Renal cortex interstitium (tissue), 15 donors: ENCODE measurements at places on chromosomes 2 and 18. TPM values are rescaled to one million over a fixed set of nuclear protein-coding genes. Genes with fewer than 3 reads are reported as not detected.

DNA sequence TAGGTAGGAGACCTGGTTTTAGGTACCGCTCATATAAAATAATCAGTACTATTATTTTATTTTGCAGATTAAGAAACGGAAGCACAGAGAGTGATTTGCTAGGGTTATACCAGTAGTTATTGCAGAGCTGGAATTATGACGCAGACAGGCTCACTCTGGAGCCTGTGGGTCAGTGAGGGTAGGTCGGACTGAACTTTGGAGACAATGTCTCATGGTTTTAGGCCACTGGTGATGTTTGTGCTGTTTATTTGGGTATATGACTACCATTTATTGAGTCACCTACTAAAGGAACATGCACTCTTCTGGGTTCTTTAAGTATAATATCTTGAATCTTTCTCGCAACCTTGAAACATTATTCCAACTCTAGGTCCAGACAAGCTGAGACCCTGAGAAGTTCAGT is 33.5 kb upstream of the IL1R1 start:
- no peak for DNase-seq

The NYAP2 gene
- 0.11 TPM for polyA plus RNA-seq

DNA sequence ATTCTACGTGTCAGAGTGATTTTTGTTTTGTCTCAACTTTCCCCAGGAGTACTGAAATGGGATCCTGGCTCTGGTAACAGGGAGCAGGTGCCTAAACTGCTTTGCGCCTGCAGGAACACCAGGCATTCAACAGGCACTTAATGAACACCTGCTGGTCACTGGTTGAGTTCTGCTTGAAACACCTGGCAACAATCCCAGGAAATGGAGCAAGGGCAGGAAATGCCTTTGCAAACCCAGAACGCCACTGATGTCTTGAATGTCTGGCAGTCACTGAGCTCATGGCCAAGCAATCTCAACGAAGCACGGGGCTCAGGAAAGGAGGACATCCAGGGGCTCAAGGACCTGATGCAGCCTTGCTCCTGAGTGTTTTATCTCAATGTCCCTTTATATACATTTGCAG is 360.0 kb upstream of the RAB6C start:
- no peak for DNase-seq

DNA sequence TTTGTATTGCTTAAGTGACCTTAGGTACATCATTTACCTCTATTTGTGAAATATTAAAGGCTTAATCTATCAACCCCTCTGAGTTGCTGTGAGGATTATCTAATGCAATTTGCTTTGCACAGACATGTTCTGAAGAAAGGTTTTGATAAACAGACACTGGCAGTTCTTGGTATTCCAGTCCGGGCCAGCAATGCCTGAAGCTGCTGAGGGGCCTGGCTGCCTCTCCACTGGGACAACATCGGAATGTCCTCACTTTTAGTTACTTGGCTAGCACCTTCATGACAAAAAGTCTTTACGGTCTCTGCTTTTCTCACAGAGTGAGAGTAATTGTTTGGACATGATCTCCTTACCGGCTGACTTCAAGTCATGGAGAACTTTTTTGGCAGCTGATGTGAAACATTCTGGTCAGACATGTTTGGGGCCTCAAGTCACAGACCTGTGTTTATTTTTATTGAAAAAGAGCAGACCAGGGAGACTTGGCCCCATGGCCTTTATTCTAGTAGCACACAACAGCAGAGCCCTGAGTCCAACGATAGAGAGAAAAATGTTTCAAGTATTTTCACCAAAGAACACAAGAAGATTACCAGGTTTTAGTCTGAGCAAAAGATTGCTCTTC is 1112.3 kb upstream of the FANCL start:
- DNase-seq = no peak

GRCh38 chr2:46379213-46380037 is 82.2 kb downstream of the EPAS1 start:
- DNase-seq = no peak

GRCh38 chr18:34212511-34212910 is 12.2 kb downstream of the NOL4 start:
- DNase-seq = no peak

The MALT1 gene
- polyA plus RNA-seq = 27.1 TPM

DNA sequence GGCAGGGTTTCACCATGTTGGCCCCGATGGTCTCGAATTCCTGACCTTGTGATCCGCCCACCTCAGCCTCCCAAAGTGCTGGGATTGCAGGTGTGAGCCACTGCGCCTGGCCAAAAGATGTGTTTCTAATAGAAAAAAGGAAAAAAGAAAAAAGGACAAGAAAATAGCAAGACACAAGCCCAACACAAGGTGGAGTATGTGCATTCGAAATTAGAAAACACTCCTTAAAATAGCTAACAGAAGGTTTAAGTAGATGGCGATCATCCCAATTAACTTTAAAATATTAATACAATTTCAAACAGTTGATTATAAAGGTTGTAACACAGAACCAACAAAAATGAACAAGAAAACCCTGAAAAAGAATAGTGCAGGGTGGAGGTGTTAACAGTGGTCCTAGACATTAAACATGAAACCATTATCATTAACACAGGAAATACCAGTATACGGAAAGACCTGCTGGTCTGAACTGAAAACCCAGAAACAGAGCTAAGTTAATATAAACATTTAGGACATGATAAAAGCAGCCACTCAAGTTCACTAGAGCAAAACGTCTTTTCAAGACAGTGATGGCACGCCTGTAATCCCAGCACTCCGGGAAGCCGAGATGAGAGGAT is 57.9 kb downstream of the HDLBP start:
- no peak for DNase-seq

The MDH1B gene
- polyA plus RNA-seq = 16.2 TPM

The TSPYL6 gene
- polyA plus RNA-seq = not detected

The CERKL gene
- polyA plus RNA-seq = 15.7 TPM

The KCNF1 gene
- 1.00 TPM for polyA plus RNA-seq

DNA sequence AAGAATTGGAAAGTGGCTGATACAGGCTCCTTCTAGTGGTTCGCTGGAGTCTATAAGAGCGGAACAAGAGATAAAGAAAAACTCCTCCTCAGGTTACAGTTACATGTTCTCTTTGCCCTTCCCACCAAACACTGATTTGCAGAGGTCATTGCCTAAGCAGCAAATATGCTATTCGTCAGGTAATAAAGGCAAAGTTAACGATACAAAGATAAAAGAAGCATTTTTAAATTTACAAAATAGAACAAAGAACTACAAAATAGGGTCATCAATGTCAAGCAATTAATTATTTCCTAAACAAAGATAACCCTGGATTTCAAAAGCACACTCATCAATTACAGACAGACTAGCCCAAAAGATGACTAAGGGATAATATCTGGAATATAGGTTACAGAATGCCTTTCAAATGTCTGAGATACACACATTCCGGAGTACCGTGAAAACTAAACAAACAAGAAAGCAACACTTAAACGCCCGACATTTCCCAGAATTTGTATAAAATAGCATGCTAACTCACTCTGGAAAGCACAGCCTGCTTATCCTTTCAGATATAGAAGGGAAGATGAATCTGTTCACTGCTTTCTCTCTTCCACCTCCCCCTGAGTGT is 186.4 kb downstream of the MREG start:
- DNase-seq = no peak

GRCh38 chr2:171160956-171161740 is 455 bp upstream of the TLK1 start:
- peak; percentile 57 for DNase-seq

The DYNAP gene
- not detected for polyA plus RNA-seq

- no peak for DNase-seq
These were observed 37.1 kb upstream of the CCDC93 start for GRCh38 chr2:118050974-118051373.

DNA sequence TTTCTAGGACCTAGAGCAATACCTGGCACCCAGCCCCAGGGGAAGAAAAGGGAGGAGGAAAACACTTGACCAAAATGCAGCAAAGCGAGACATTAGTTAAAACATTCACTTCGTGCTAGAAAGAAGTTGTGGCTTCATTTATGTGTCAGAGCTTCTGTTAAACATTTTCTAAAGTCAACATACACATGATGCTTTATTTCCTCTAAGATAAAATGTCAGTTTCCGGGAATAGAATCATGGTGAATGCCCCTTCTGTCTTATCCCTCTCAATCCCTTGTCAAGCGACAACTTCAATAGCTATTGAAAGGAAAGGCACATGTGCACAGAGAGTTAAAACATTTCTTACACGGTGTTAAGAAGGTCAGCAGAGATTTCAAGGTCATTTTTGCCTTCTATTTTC is 404.6 kb upstream of the CWC22 start:
- DNase-seq = peak; percentile 8

DNA sequence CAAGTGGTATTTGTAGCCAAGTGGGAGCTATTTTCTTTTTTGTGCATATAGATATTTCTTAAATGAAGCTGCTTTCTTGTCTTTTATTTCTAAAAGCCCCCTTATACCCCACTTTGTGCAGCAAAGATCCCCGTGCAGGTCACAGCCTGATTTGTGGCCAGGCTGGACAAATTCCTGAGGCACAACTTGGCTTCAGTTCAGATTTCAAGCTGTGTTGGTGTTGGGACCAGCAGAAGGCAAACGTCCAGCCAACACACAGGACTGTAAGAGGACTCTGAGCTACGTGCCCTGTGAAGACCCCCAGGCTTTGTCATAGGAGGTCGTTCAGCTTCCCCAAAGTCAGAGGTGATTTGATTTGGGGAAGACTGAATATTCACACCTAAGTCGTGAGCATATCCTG is 21.9 kb downstream of the FOSL2 start:
- DNase-seq = no peak

DNA sequence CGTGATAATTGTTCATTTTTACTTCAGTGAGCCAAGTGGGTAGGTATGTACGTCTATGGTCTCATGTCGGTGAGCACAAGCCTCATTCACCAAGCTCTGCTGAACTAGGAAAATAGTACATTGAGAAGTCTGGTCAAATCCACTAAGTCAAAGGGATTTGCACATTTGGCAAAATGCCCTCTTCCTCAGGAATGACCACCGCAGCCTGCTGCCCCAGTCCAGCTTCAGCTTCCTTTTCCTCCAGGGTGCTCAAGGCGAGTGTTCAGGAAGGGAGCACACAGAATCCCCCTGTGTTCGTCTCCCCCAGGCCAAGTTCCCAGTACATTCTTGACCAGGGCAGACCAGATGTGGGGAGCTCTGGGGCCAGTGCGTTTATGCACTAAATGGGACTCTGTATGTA is 23.0 kb downstream of the TCF7L1 start:
- DNase-seq = no peak

- DNase-seq = no peak
These were observed 46.1 kb downstream of the DNMT3A start for GRCh38 chr2:25295621-25296020.

The RETSAT gene
- 30.6 TPM for polyA plus RNA-seq

DNA sequence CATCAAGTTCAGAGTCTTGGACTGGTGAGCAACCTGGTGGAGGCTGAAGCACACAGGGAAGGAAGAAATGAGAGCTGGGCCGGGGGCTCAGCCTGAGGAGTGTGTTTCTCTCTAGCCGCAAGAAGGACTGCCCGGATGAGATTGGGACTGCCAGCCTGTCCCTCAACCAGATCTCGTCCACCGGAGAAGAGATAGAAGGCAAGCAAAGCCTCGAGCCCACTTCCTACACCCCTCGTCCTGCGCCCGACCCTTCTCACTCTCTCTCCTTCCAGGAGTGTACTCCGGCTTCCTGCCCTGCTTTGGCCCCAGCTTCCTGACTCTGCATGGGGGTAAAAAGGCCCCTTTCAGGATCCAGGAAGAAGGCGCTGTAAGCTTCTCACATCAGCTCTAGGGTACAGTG is 26.2 kb downstream of the FER1L5 start:
- DNase-seq = no peak

DNA sequence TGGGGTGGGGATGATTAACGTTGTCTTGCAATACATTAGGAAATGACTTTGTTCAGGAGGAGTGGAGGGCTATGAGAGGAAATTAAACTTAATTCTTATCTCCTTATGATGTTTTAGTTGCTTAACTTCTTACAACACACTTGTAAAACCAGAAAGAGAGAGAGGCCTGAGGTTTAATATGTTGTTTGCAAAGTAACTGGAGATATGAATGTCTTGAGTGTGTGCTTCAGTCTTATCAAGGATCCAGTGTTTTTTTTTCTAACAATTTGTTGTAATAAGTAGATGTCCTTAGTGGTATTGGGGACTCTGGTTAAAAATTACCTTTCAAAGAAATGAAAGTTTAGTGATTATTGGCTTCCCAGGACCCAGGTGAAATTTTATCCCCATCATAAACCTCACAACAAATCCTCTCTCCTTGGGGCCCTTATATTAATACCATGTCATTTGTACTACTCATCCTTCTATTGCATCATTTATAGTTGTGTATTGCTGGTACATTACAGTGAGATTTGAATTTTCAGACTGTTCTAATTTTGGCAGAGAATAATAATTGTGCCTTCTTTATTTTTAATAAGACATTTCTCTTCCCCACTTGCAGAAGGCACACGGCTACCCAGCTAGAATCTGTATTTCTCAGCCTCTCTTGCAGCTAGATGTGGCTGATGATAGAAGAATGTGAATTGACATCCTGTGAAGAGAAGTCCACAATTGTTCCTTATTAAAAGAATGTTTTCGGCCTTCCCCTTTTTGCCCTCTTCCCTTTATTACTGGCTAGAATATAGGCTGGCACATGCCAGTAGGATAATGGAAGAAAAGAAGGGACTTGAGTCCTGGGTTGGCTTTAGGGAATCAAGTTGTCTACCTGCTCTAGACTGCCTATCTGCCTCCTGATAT is 91.9 kb upstream of the CXCR4 start:
- no peak for DNase-seq

The LRRTM4 gene
- 0.68 TPM for polyA plus RNA-seq

- no peak for DNase-seq
These were observed 34.2 kb downstream of the RNU4ATAC start for GRCh38 chr2:121564905-121565304.
